ENCODE measurements at places on chromosomes 5 and 9. TPM values are rescaled to one million over a fixed set of nuclear protein-coding genes. Genes with fewer than 3 reads are reported as not detected.

The PCDHGC3 gene
- polyA plus RNA-seq, result 0.09 TPM

The PIP5KL1 gene
- 1.1 TPM for polyA plus RNA-seq

The C5orf52 gene
- not detected for polyA plus RNA-seq

The TLR4 gene
- polyA plus RNA-seq, result not detected

DNA sequence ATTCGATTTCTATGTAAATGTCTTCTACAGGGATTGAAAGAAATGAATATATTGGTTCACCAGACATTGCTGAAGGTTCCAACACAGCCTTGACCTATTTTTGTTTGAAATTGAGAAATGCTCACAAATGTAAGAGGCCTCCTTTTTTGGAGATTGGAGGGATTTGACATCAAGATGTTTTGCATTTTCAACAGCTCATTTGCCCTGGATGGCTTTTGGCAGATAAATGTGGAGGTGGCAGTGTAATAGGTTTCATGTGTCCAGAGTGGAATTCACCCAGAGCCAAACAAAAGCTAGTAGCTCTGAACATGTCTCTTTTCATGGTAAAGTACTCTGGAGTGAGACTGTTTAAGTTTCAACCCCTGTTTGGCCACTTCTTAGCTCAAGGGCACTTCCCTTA, 77.3 kb downstream of the PALM2AKAP2 start:
- no peak for DNase-seq

DNA sequence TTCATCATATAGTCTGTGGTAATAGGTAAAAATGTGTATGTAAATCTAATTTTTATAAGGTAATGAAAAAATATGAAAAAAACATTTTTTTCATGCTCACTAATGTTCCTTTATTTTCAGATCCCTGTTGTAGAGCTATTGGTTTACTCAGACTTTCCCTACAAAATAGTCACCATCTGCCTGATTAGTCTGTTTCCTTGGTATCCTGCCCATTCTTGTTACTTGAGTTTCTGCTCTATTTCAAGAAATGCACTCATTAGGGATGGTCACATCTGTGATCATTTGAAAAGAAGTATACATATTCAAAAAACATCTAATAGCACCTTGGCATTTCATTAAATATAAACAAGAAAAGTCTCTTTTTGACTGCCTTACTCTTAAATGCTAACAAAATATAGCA, 21.6 kb upstream of the RASA1 start:
- no peak for DNase-seq

- no peak for DNase-seq
These were observed 84.4 kb downstream of the CDH18 start for GRCh38 chr5:19903611-19904010.

GRCh38 chr9:137255448-137256114, 454 bp downstream of the NELFB start:
- DNase-seq, result no peak

GRCh38 chr5:154202379-154203260, 12.1 kb downstream of the GALNT10 start:
- peak; percentile 77 for DNase-seq

All from CD4-positive, CD25-positive, alpha-beta regulatory T cell (primary cell).